ENCODE measurements at places on chromosomes 4 and X.

DNA sequence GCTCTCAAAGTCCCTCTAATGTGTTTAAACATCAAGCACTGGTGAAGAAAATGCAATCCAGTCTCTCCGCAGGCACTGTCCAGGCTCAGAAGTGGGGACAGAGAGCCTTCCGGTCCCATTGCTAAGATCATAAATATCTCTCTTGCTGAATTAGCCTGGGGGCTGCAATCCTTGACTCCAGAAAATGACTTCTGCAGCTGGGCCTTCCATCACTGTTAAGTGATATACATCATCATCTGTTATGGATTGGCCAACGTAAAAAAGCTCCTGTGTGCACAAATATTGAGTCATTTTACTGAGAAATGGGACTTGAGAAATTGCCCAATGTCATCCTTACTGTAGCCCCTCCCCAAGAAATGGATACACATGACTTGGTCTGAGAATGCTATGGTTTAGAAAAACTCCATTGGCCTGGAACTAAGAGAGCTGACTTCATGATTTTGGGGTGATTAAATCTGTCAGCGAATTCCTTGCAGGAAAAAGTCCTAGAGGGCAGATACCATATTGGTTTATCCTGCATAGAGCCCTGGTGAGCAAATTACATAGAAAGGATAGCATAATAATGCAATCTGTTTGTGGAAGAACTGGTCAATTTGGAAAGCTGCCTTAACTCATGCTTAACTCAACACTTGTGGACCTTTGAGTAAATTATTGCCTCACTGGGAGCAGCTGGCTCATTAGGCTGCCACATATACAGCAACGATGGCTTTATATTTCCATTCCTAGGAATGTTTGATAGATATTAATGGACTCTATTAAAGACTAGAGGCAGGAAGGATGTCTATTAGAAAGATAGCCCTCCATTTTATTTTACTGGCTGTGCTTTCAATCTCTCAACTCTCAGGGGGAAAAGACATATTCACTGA lies 346.1 kb downstream of the GBA3 start:
- no peak for DNase-seq

- DNase-seq: no peak
Observed at GRCh38 chr4:149077181-149077580, 635.0 kb upstream of the NR3C2 start.

GRCh38 chr4:120824946-120825345 lies 97.6 kb downstream of the PRDM5 start:
- no peak for DNase-seq

- no peak for DNase-seq
Observed at GRCh38 chrX:18946157-18946556, 37.8 kb downstream of the PHKA2 start.

DNA sequence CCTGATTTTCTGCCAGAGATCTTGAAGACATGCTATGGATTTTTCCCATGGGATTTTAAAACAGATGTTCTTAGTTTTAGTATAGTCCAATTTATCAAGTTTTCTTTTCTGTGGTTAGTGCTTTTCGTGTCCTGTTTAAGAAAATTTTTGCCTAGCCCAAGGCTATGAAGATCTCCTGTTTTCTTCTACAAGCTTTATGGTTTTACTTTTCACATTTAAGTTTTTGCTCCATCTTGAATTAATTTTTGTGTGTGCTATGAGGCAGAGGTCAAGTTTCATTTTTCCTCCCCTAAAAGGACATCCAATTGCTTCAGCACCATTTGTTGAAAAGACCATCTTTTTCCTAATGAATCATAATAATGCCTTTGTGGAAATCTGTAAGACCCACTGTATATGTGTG lies 65.6 kb downstream of the POLR2B start:
- no peak for DNase-seq

DNA sequence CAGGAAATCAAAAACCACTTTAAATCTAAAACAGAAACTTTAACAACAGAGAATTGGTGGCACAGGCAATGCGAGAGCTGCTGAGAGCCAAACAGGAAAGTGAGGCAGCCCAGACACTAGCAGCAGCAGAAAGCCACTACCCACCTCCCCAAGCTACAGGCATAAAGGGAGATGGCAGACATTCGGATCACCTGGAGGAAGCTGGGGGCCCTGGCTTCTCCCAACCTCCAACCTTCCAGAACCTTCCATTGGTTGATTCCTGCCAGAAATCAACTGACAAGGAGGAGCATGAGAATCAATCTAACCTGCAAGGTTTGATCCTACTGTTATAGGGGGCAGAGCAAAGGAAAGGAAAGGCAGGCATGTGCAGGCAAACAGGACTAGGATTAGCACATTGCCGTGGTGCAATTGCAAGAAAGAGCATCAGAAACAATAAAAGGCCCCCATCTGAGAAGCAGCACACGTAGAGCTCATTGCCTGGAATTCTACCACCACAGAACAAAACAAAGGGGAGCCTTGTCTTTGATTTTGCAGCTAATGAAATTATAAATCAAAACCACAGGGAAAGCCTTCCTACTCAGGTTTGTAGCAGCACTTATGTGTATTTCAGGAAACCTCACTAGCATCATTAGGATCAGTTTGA lies 427.3 kb upstream of the RASGEF1B start:
- no peak for DNase-seq

- no peak for DNase-seq
Observed at GRCh38 chr4:151418385-151418784, 9.4 kb downstream of the FHIP1A start.

DNA sequence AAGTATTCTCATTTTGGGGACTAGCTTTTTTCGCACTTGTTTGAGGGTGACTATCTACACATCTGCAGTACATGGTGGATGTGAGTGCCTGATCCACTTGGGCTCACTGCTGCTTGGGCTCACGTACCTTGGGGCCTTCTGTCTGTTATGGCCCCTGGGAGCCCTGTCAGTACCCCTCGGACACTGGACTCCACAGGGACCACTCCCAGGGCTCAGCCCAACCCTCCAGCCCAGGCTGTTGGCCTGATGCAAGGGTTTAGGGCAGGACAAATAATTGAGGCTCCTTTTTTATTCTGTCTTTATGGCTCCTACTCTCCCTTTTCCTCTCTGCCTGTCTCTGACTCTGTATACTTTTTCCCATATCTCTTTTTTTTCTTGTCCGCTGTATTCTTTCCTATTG lies 32.7 kb upstream of the MSN start:
- DNase-seq: no peak

DNA sequence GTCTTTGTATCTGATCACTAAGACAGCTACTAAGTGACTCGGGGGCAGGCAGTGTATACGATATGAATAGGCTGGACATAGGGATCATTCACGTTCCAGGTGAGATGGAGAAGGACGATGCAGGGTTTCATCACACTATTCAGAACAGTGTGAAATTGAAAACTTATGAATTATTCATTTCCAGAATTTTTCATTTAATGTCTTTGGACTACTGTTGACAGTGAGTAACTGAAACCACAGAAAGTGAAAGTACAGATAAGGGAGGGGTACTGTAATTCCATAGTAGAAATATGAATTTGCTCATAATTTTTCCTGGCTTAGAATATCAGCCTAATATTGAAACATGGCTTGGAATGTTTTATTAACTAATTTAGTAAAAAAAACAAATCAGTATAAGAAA lies 24.4 kb downstream of the TMEM144 start:
- no peak for DNase-seq

- no peak for DNase-seq
Observed at GRCh38 chrX:8869812-8870211, 68.6 kb upstream of the FAM9A start.

GRCh38 chr4:175559526-175559925 lies 252.5 kb downstream of the GPM6A start:
- no peak for DNase-seq

DNA sequence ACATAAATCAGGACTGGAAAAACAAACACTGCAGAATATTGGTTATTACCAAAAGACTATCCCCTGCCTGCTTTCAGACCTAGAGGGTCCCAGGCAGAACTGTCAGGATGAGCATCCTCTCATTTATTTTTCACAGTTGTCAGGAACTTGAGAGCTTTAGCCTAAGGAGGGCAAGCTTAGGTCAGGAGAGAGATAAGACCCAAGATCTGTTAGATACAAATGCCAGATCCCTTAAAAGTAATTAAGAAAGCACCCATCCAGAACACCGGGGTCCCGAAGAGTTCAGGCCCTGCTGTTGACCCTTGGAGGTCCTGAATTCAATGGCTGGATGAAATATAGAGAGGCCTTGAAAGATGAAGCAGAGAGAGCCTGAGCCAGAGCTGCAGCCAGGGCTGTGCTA lies 5.9 kb upstream of the MAGEB3 start:
- DNase-seq: no peak

- no peak for DNase-seq
Observed at GRCh38 chr4:148634476-148634875, 192.3 kb upstream of the NR3C2 start.

DNA sequence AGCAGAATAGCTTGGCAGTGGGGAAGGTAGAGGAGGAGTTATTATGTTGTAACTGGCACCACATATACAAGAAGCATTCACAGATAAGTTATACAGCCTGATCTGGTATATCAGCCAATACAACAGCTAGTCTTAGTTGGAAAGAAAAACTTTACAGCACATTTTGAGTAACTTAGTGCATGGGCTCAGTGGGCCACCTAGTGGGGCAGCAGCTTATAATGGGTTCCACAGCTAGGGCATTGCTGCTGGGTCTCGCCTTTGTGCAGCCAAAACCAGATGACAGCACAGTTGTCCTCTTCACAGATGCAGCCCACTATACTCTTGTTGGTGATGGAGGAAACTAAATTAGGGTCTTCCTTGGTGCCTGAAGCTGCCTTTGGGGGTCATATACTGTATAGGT lies 448.1 kb upstream of the RASGEF1B start:
- no peak for DNase-seq

GRCh38 chr4:80069837-80070731 lies 2.9 kb downstream of the ANTXR2 start:
- no peak for DNase-seq

- DNase-seq: no peak
Observed at GRCh38 chrX:130746709-130747342, 156.2 kb downstream of the ENOX2 start.

GRCh38 chr4:153547520-153547919 lies 81.4 kb downstream of the TMEM131L start:
- no peak for DNase-seq

GRCh38 chr4:100428051-100428450 lies 89.8 kb downstream of the EMCN start:
- DNase-seq: no peak

DNA sequence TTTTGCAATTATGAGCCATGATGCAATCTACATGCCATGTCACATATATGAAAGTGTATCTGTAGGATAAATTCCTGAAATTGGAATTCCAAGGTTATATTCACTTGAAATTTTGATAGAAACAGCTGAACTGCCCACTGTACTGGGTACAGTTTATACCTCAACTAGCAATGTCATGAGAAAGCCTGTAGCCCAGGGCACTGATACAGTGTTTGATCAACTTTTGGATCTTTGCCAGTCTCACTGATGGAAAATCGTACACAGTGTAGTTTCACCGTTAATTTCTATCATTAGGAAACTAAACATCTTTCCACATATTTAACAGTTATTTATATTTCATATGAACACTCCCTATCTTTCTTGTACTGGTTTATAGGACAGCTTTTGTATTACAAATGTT lies 34.2 kb downstream of the TAPT1 start:
- no peak for DNase-seq

- no peak for DNase-seq
Observed at GRCh38 chr4:120071192-120071795, 4.6 kb upstream of the MAD2L1 start.

All from COLO829 (cell line).